ENCODE measurements at places on chromosomes 2 and 18.
A peak's percentile ranks its signal among the peaks of the same experiment; 100 is the strongest.

- peak; percentile 13 for DNase-seq
Measured at GRCh38 chr18:13539050-13539449, 187.3 kb downstream of the FAM210A start.

DNA sequence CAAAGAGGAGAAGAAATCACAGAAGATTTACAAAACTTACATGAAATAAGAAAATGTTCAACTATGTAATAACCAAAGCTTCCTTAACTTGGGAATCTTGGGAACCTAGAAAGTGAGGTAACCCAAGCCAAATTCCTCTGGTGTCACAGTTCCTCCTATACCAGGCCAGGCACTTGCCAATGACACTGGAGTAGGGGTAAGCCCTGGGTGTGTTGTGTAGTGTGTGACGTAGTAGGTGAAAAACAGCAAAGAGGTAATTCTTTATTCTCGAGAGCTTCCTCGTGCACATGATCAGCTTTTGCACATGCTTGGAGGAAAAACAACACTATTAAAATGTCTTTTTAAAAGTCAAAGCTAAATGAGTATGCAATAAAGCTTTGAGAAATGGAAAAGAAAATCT, 118.0 kb downstream of the METTL8 start:
- DNase-seq: no peak

DNA sequence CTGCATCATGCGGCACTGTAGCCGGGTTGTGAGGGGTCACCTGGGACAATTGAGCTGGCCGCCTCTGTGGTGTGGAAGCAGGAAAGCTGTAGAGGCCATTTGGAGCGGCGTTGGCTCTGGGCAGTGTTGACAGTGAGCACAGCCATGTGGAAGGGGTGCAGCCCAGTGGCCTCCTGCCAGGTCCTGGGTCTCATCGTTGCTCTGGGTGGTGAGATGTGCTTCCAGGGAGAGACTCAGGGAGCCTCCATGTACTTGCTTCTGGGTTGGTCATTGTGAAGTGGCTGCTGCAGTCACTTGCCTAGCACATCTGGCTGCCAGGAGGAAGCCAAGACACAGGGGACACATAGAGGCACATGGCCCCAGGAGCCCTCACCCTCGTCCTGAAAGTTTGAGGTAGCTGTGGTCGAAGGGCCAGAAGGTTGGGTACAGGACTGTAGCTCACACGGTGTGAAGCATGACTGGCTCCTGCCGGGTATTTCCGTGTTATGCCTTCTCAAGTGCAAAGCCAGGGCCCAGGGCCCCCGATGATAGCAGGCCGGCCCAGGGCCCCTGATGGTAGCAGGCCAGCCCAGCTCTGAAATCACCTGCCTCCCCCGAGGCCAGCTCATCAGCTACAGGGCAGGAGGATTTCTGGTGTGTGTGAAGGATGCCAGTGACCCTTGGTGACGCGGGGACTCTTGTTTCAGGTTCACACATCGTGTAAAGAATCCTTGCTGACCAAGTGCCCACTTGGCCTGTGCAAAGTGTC, 82.6 kb downstream of the DGKD start:
- no peak for DNase-seq

GRCh38 chr2:62200291-62200841, 4.5 kb downstream of the B3GNT2 start:
- no peak for DNase-seq

GRCh38 chr2:60840880-60841279, 40.5 kb upstream of the REL start:
- no peak for DNase-seq

DNA sequence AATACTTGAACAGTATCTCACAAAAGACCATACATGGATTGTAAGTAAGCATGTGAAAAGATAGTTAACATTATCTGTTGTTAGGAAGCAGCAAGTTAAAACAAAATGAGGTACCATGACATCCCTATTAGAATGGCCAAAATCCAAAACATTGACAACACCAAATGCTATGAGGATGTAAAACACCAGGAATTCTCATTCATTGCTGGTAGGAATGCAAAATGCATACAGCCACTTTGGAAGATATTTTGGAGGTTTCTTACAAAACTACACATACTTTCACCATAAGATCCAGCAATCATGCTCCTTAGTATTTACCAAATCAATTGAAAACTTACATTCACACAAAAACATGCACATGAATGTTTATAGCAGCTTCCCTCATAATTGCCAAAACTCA, 30.9 kb upstream of the ICOS start:
- no peak for DNase-seq

GRCh38 chr18:45765796-45766195, 41.8 kb downstream of the SLC14A1 start:
- DNase-seq: no peak

GRCh38 chr2:193883820-193884219, 1689.1 kb upstream of the TMEFF2 start:
- no peak for DNase-seq

- peak; percentile 1 for DNase-seq
Measured at GRCh38 chr2:239279508-239280295, 121.1 kb downstream of the HDAC4 start.
